ENCODE measurements at places on chromosomes 11 and 22. TPM values are rescaled to one million over a fixed set of nuclear protein-coding genes. Genes with fewer than 3 reads are reported as not detected.

The PLAAT4 gene
- 2.2 TPM for total RNA-seq

The OR8G5 gene
- not detected for total RNA-seq

The CHID1 gene
- 70.5 TPM for total RNA-seq

The TIMM10 gene
- total RNA-seq: 178 TPM

The GTSE1 gene
- total RNA-seq: 29.8 TPM

The BBOX1 gene
- 0.39 TPM for total RNA-seq

The SUSD2 gene
- 57.1 TPM for total RNA-seq

The FLRT1 gene
- total RNA-seq: 0.07 TPM

The CTSD gene
- 335 TPM for total RNA-seq

The MMP27 gene
- not detected for total RNA-seq

The NECTIN1 gene
- total RNA-seq: 7.1 TPM

The MYBPC3 gene
- 0.07 TPM for total RNA-seq

The APOL4 gene
- total RNA-seq: not detected

The APOL5 gene
- not detected for total RNA-seq

The OR8B4 gene
- not detected for total RNA-seq

The HSPB2 gene
- not detected for total RNA-seq

The PRR5 gene
- total RNA-seq: 20.9 TPM

The SGSM1 gene
- total RNA-seq: 0.64 TPM

The RIMBP3B gene
- 0.51 TPM for total RNA-seq

The OR52W1 gene
- total RNA-seq: not detected

The DRG1 gene
- 92.0 TPM for total RNA-seq

The SHISAL1 gene
- 6.7 TPM for total RNA-seq

The MUC2 gene
- 0.50 TPM for total RNA-seq

The KCNQ1OT1 gene
- total RNA-seq: 0.03 TPM

The GVQW3 gene
- 1.2 TPM for total RNA-seq

The ALDH3B1 gene
- total RNA-seq: 133 TPM

All from A549 treated with CORT108297 at 1 μM for 4 hours (cell line).